ENCODE measurements at places on chromosomes 5 and 9.

DNA sequence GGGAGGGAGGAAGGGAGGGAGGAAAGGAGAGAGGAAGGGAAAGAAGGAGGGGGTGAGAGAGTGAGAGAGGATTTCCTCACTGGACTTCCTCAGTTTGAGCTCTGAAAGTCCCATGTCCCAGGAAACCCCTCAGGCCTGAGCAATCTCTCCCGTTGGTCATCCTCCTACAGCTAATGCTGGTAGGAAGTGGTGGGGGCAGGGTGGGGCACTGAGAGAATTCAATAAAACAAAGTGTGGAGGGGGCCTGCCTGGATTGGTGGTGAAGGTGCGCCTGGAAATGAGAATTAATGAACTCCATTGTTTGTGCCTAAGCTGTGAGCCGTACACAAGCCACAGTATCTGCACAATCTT, 195.0 kb downstream of the RGS3 start:
- peak; percentile 44 for DNase-seq

GRCh38 chr9:99677281-99677680, 144.4 kb upstream of the NR4A3 start:
- peak; percentile 47 for DNase-seq

DNA sequence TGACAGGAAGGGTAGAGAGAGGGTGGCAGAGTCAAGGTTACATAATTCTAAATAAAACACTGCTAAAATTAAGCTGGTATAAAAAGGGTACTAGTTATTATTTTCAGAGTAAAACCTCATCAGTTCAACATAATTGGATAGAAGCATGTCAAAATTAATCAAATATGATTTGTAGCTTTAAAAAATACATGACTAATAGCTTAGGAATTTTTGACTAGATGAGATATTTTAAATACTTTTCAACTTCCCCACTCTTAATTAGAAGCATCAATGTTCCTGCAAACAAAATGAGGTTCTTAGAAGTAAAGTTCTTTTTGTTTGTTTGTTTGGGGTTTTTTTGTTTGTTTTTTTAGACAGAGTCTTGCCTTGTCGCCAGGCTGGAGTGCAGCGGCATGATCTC, 29.1 kb downstream of the HTR4 start:
- no peak for DNase-seq

DNA sequence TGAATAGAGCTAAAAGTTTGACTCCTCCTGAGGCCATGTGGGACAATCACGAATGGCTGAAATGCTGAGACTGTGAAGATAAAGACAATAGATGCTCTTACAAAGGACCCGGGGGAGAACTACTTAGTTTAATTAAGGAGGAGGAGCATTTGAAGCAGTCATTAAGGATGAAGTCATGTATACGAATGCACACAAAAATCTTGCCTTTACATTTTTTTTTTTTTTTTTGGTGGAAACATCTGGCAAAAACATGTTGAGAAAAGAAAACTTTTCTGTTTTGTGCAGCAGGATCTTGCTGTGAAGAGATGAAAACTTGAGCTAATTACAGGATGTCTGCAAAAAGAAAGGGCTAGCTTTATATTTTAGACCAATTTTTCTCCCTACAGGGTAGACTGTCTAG, 42.3 kb upstream of the NR3C1 start:
- DNase-seq = no peak

- no peak for DNase-seq
Measured at GRCh38 chr9:34341659-34342295, 12.4 kb downstream of the NUDT2 start.

DNA sequence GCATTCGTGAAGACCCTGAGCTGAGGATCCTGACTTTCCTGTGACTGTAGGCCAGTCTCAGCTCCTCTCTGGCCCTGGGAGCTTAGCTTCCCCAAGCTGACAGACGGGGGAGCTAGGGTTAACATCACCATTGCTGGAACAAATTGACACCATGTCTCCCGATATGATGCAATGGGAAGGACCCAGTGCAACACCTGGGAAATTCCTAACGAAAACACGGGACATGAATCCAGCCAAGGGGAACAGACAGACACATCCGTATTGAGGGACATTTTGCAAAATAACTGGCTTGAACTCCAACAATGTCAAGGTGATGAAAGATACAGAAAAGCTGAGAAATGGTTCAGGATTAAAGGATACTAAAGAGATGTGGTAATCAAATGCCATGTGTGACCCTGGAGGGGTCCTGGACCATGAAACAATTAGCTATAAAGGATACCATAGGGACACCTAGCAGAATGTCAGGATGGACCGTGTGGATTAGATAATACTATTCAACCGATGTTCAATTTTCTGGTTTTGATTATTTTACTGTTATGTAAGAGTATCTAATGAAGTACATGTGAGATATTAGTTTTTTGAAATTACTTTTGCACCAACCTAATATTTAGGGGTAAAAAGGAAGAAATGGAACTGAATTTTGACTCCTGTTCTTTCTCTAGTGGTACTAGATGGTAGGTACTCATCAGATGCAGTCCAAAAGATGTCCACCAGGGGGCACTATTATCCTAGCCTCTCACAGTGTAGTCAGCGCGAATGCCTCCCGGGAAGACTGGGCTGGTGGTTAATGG, 52.7 kb downstream of the NDST1 start:
- peak; percentile 91 for DNase-seq

DNA sequence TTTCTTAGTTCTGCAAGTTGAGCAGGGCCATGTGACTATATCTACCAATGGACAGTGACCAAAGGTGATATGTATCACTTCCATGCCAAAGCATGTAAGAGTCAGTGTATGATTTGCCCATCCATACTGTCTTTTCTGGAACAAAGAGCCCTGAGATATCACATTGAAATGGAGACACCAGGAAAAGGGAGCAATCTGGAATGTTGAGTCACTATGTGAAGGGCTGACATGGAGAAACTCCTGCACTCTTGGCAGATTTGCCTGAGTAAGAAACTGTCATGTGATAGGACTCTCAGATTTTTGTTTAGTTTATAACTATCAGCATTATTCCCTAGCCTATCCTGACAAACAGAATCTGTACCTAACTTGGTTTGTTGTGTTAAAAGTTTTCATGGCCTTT, 29.8 kb upstream of the TMEM161B start:
- peak; percentile 35 for DNase-seq

GRCh38 chr9:138049085-138049778, 171.7 kb downstream of the CACNA1B start:
- DNase-seq = no peak

DNA sequence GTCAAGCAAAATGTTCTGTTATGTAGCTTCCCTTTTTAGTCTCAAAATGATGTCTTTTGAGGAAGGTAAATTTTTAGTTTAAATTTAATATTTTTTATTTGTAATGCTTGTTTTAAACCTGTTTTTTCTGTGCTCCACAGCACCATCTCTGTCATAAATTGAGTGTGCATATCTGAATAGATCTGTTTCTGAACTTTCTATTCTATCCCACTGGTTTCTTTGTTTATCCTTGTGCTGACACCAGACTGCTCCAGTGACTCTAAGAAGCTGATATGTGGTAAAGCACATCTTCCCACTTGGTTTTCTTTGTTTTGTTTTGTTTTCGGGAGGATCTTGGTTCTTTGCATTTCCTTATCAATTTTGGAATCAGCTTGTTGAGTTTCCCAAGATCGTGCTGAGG, 7.1 kb upstream of the RNF145 start:
- no peak for DNase-seq

- no peak for DNase-seq
Measured at GRCh38 chr5:151253605-151253950, 593 bp downstream of the GM2A start.

DNA sequence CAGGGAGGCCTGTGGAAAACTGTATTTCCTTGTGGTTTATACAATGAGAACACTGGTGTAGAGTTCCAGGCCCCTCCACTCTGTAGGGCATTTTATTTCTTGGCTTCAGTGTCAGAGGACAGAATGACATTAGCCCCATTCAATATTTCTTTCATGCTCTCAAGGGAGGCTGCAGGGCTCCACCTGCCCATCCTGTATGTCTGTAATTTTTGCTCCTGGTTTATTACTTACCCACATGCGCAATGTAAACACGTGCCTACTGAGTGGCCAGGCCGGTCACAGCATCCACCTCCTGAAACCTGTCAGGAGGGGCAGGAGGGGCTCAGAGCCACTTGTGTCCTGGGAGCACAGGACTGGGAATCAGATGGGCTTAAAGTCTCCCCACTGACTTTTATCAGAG, 82.4 kb downstream of the GADD45G start:
- no peak for DNase-seq

GRCh38 chr5:58751222-58751837, 168.5 kb downstream of the RAB3C start:
- peak; percentile 84 for DNase-seq

DNA sequence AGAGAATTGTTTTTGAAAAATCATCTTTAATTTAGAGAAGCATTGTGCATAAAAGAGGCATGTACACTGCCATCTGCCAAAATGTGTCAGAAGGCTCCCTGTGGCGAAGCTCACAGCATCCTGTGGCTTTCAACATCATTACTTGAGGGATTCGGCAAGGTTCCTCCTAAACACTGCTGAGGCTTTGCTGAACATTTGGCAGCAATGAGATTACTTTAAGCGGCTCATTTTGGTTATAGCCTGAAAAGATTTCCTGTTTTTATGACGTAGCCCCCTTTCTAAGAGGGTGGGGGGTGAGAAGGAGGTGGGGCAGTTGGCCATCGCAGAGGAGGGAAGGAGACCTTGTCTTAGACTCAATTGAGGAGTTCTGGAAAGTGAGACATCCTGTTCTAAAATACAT, 469.4 kb downstream of the RASEF start:
- DNase-seq = no peak

DNA sequence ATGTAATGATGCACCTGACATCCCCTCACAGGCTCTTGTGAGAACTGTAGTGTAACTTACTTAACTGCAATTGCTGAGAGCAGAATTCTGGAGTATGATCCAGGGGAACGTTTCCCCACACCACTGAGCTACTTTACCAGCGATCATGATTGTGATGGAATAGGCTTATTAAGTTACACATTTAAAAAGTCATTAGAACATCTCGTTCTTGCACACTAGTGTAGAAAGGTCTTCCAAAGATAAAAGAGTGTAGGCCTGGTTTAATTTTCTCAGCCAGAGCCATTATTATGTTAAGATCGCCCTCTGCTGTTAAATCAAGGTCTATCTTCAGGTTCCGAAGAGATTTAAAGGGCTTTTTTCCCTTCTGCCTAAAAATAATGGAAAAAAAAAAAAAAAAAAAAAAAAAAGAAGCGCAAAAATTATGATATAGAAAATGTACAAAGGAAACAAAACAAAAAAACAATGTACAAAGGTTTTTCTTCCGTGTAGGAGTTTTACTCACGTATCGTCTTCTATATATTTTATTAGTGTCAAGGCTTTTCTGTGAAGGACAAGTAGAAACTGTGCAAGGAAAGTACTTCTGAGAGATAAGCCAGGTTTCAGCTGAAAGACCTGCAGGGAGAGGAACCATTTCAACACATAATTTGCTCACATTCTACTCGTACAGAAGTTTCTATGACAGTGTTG, 18.6 kb upstream of the MOB3B start:
- peak; percentile 64 for DNase-seq

- no peak for DNase-seq
Measured at GRCh38 chr9:25177858-25178257, 500.4 kb downstream of the TUSC1 start.

- DNase-seq = no peak
Measured at GRCh38 chr5:138366632-138367382, 14.3 kb downstream of the KDM3B start.

- DNase-seq = no peak
Measured at GRCh38 chr5:134491841-134492442, 33.5 kb upstream of the JADE2 start.

GRCh38 chr5:125582352-125582751, 835.9 kb upstream of the ZNF608 start:
- no peak for DNase-seq

DNA sequence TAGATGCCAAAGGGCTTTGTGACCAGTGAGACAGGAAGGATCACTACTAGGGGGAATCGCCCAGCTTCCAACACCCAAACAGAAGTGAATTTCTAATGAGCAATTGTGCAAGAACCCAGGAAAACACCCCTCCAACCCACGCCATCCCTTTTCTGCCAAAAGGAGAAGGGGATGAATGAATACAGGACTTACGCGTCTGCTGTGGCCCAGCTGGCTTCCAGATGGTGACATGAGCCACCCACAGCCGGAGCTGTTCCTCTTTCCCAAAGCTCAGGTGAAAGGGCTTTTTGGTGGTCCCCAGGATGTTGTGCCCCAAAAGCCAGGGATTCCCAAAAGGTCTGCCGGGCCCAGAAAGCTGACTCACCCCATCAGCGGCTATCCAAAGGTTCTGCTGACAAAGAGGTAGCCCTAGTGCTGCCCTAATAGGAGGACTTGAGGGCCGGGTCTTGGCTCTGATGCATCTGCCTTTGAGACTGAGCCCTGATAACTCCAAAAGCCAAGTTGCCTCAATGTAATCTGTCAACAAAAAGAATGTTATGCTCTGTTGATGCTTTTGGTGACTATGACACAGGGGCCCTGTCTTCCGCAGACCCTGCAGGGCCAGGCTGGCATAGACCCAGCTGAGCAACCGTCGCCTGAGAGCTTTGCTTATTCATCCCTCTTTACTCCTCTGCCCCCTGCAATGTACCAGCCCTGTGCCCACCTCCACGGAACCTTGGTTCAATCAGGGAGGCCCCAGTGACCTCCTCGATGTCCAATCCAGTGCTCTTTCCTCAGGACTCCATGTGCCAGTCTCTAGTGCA, 14.5 kb downstream of the GSN start:
- DNase-seq = peak; percentile 66

GRCh38 chr5:82356808-82357671, 78.9 kb upstream of the RPS23 start:
- DNase-seq = peak; percentile 95

DNA sequence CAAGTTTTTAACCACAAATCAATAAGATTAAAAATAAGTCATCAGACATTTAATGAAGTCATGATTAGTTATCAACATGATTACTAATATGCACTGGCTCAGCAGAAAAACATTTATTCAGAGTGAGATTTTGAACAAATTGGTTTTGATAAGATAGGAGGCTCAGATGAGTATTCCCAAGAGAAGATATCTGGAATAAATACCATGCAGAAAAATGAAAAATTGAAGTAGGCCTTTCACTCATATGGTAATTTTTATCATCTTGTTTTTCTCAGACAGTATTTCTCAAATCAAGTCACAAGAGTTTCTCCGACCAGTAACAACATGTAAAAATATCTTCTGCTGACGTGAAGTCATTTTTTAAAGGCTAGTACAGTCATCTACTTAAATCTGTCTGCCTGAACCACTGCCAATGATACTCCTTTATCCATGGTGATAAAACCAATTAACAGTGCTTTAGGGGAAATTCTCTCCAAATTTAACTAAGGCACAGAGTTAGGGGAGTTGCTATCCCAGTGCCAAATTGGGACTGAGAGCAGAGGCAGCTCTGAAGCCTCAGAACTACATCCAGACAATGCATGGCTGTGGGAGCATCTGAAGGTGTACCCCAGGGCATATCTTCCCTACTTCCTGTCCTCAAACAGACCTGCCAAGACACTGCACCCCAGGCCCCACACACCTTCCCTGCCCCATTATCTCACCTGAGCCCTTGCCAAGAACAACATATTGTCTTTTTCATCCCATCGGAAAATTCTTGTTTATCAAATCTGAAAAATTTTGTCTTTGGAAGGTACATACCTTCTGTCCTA, 105.5 kb upstream of the TSLP start:
- no peak for DNase-seq
